ENCODE measurements at places on chromosomes 3 and 15.

- no peak for DNase-seq
Observed at GRCh38 chr15:29920515-29920914, 98.2 kb upstream of the TJP1 start.

DNA sequence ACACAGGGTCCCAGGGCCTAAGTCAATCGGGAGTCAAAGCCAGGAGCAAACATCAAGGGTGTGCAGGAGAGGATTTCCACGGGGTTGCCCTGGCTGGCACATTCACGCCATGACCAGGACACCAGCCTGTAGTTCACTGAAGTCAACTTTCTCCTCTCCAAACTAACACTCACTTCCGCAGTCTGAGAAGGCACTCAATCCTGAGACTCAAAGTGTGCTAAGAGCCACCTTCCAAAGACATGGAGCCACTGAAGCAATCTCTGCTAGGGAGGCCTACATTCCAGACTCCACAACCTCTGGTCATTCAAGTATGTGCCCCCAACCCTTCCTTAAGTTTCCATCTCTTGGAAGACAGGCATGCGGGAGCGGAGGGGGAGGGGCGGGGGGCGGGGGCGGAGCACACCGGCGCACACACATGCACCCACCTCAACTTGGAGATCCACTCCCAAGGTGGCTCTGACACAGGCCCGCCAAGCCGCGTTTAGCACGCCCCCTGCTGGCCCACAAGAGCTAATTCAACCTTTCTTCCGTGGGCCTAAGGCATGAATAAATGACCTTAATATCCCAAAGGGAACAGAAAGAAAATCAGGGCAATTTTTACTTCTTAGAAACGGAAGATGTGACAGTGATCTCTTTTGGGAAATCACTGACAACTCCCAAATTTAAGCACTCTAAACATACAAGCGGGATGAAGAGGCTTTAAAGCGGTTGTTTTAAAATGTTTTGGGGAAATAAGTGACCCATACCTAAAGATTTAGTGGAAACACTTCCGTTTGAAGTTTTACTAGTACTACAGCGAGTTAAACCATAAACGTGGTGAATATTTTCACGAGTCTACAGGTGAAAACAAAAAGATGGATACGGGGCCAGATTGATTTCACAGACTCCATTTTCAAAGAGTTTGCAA is 162.5 kb upstream of the CHRNA7 start:
- peak; percentile 79 for DNase-seq

GRCh38 chr3:174198199-174198598 is 660.9 kb upstream of the NAALADL2 start:
- DNase-seq = no peak

- no peak for DNase-seq
Observed at GRCh38 chr3:4517093-4517492, 23.9 kb downstream of the ITPR1 start.
